ENCODE measurements at places on chromosomes 5 and 9. TPM values are rescaled to one million over a fixed set of nuclear protein-coding genes. Genes with fewer than 3 reads are reported as not detected.

ZDHHC11B gene
- total RNA-seq: not detected

SOHLH1 gene
- not detected for total RNA-seq

- DNase-seq: no peak
Measured at GRCh38 chr5:148794275-148794674, 32.1 kb upstream of the ADRB2 start.

GRCh38 chr5:87413343-87413645, 564 bp upstream of the CCNH start:
- no peak for DNase-seq

Measured in activated naive CD4-positive, alpha-beta T cell treated with anti-CD3 and anti-CD28 coated beads for 36 hours (primary cell).